Activated CD4-positive, alpha-beta T cell treated with anti-CD3 and anti-CD28 coated beads for 24 hours (primary cell): ENCODE measurements at places on chromosomes 7 and 10.

- peak; percentile 6 for DNase-seq
Measured at GRCh38 chr10:77925795-77926565, 575 bp downstream of the DLG5 start.

GRCh38 chr10:121406823-121407545 is 191.3 kb downstream of the FGFR2 start:
- DNase-seq: no peak

DNA sequence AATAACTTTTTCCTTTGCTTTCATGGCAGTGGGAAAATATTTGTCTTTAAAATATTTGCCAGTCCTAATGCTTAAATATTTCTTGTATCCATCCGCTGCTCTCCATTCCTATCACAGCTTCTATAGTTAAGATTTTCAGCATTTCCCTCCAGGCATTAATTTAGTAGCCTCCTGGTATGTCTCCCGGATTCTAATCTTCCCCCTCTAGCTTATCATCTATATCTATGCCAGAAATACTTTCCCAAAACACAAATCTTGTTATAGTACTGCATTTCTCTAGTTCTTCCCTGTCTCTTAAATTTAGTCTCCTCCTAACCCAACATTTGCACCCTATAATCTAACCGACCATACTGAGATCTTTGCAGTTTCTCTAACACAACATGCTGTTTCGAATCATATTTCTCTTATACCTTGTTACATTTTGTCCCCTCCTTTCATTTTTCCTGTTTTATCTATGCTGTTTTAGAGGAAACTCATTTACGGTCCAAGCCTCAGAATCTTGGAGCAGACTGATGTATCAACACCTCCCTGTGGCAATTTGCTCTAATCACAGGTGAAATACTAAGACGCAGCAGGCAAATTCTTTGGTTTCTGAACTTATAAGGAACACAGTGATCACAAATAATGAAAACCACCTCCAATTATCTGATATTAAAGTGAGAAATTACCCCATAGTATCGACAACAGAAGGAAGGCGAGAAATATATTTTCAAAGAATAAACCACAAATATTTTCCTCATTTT is 10.3 kb downstream of the CNTNAP2 start:
- DNase-seq: no peak

GRCh38 chr7:12102126-12102525 is 109.0 kb upstream of the TMEM106B start:
- DNase-seq: no peak
